Osteocyte (in vitro differentiated cells): ENCODE measurements at places on chromosomes 5 and 9.
A peak's percentile ranks its signal among the peaks of the same experiment; 100 is the strongest.

DNA sequence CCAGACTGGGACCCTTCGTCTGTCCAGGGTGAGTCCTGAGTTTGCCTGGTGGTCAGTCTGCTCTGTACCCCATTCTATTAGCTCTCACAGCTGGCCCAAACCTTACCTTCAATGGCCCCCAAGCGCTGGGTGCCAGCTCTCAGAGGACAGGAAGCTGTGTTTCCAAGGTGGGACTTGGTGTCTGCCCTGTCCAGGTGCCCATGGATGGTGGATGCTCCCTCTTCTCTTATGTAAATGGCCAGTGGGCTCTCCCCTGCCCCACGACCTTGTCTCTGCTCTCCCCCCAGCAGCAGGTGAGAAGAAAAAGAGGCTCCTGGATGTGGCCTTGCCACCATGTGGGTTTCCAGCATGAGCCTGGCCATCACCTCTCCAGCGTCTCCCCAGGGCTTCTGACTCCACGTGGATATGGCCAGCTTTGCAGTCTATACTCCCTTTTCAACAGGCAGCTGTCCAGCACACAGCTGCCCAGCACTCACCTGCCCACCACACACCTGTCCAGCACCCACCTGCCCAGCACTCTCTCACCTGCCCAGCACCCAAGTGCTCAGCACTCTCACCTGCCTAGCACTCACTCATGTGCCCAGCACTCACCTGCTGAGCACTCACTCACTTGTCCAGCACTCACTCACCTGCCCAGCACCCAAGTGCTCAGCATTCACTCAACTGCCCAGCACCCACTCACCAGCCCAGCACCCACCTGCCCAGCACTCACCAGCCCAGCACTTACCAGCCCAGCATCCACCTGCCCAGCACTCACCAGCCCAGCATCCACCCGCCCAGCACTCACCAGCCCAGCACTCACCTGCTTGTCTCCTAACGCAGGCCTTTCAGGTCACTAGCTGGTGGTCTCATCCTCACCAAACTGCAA lies 136.2 kb upstream of the IRX2 start:
- DNase-seq = peak; percentile 75

GRCh38 chr5:129804705-129805104 lies 56.8 kb downstream of the MINAR2 start:
- no peak for DNase-seq

DNA sequence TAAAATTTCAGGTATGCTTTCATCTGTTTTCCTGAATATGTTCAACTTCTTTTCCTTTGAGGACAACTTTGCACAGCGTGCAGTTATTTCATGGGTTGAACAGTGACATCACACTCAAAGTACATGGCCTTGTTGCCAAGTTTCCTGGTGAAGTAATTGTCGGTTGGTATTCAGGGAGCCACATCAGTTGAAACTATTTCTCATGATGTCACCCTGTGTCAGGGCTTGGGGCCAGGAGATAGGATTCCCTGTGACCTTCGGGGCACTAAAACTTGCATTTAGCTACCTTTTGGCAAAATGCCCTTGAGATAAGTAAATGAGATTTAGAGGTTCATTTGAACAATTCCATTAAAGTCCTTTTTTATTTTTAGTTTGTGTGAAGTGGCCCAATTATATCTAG lies 383.9 kb downstream of the SH3GL2 start:
- DNase-seq = no peak

- no peak for DNase-seq
Measured at GRCh38 chr5:127299678-127300077, 9.1 kb downstream of the MEGF10 start.

DNA sequence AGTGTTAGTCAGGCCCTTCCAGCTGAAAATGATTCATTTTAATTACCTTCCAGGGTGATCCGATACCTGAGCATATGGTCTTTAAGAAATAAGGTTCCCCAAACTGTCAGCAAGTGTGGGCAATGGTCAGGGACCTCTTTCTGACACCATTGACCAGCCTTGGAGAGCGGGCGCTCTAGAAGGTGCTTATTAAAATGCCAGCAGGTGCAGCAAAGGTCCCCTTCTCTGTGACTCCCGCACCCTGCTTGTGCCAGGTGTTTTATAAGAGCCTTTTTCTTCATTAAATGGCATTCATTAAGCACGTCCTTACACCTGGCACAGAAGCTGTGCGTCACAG lies 85.3 kb downstream of the MVB12B start:
- DNase-seq = no peak

- DNase-seq = no peak
Measured at GRCh38 chr9:15856591-15856990, 303.7 kb downstream of the CCDC171 start.

DNA sequence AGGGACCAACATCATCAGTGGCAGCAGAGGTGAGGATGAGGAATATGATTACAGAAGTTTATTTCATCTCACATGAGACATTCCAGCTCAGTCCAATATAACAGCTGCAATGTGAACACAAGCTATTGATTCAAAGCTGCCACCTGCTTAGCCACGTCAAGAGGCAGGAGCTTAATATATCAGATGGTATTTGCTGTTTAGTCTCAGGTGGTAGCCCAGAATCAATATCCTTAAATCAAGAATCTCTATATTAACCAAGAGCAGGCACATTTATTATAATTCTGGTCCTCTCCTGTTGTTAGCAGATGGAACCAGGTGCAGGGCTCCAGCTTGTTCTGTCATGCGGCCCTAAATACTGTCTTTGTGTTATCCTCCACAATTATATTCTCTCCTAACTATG lies 431.6 kb downstream of the ICE1 start:
- no peak for DNase-seq

DNA sequence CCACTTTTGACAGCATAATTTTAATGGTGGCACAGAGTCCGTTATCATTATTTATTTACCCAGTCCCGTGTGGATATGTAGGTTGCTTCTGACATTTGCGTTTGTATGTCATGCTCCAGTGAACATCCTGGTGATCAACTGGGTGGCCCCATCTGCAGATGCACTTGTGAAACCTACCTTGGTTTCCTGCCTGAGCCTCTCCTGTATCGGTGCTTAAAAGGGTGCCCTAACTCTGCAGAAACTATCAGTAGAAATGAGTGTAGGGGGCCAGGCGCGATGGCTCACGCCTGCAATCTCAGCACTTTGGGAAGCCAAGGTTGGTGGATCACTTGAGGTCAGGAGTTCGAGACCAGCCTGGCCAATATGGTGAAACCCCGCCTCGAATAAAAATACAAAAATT lies 92.1 kb upstream of the IER5L start:
- no peak for DNase-seq

- no peak for DNase-seq
Measured at GRCh38 chr5:108876451-108876850, 128.8 kb downstream of the FER start.

DNA sequence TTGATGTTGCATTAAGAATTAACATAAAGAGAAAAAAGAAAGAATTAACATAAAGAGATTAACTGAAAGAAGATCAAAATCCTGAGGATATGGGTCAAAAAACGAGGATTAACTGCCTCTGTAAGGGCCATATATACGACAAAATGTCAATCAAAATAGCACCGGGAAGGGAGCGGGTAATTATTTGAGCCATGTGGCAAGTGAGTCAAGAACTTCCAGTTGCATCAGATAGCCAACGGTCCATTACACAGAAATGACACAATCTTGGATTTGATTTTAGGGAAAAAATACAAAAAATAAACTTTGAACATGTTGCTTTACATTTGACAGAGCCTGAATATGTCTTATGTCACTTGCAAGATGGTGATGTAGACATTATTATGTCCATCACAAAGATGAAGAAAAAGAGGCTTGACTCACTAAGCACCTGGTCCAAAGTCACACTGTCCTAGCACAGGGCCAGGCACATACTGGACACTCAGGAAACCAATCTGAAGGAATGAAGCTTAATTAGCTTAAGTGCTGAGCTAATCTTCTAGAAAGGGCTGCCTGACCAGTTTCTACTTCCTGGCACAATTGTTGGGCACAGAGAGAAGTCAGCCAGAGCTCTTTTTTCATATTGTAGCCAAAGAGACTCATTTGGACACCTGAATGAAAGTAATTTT lies 273.2 kb upstream of the PAPPA start:
- DNase-seq = no peak

DNA sequence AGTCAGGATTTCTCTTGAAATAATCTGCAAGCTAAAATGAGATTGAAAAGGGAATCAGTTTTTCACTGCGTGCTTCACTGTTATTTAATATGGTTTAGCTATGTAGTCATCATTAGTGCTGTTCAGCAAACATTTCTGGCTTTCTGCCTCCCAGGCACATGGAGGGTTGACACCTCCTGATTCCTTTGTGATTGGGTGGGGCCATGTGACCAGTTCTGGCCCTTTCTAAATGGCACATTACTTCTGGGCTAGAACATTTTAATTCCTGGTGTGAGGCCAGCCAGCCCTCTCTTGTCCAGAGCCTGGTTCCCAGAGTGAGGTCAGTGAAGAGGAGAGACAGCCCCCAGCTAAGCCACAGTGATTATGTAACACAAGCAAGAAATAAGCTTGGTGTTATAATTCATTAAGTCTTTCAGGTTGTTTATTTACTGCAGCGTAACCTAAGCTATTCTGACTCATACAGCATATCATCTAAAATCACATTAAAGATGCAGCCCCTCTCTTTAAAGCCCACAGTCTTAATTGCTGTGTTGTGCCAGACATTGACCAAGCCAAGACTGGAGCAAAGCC lies 17.4 kb upstream of the ARSI start:
- DNase-seq = no peak

DNA sequence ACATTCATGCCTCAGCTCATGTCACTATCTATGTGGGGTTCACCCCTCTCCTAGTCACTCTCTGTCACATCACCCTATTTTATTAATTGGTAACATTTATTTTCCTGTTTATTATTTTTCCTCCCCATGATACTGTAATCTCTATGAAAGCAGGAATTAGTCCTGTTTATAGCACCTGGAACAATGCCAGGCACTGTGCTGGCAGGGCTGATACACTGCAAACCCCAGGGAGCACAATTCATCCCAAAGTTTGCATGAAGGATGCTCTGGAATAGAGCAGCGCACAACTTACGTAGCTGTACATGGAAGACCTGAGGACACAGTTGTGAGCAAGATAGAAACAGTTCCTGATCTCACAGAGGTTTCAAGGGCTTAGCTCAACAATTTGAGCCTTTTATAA lies 103.2 kb downstream of the NSG2 start:
- DNase-seq = no peak

DNA sequence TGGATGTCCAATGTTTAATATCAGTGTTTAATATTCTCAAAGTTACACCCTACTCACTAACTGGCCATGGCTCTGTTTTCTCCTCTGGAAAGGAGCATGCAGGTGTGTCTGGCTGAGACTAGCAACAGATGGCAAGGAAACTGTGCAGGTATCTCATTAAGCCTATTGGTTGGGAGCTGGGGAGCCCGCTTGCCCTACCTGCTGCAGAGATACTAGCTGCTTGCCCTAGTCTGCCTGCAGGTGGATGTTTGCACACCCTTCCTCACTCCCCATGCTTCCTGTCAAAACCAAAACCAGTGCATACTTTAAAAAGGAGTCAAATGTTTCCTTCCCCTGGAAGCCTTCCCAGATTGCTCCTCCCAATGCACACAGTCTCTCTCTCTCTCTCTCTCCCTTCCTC lies 228.3 kb upstream of the RASEF start:
- DNase-seq = no peak

- no peak for DNase-seq
Measured at GRCh38 chr9:29697011-29697410, 2123.7 kb upstream of the C9orf72 start.

DNA sequence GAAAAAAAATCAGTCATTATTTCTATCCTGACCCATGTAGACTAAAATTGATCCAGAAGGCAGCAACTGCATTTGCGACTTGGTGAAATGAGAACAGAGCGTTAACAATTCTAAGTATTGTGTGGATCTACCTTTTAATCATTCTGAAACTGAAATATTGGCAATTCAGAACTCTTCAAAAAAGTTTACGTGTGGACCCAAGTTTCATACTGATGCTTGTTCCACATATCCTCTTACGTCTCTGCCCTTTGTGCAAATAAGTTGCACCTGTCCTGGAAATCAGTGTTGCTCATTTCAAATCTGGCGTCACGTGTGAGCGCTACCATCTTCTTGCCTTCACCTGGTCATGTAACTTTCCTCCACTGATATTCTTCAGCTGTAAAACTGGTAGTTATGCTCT lies 74.7 kb downstream of the NTRK2 start:
- no peak for DNase-seq

GRCh38 chr5:173786286-173787187 lies 101.6 kb upstream of the CPEB4 start:
- DNase-seq = no peak

GRCh38 chr5:131276072-131276471 lies 12.2 kb downstream of the CDC42SE2 start:
- no peak for DNase-seq

DNA sequence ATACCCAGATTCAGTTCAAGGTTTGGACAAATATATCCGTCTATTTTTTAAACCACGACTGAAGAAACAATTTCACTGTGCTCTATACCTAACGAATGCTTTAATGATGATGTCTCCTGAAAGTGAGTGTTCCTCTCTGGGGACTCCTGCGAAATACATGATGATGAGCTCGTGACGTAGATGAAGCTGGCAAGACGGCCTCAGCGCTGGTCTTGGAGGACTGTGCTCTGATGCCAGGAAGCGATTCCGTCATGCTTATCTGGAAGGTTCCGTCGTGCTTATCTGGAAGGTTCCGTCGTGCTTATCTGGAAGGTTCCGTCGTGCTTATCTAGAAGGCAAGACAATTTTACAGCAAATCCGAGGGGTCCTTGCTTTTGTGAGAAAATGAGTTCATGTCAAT lies 250.8 kb upstream of the IRX2 start:
- peak; percentile 56 for DNase-seq

GRCh38 chr5:135032999-135033861 lies 798 bp downstream of the PITX1 start:
- DNase-seq = no peak

DNA sequence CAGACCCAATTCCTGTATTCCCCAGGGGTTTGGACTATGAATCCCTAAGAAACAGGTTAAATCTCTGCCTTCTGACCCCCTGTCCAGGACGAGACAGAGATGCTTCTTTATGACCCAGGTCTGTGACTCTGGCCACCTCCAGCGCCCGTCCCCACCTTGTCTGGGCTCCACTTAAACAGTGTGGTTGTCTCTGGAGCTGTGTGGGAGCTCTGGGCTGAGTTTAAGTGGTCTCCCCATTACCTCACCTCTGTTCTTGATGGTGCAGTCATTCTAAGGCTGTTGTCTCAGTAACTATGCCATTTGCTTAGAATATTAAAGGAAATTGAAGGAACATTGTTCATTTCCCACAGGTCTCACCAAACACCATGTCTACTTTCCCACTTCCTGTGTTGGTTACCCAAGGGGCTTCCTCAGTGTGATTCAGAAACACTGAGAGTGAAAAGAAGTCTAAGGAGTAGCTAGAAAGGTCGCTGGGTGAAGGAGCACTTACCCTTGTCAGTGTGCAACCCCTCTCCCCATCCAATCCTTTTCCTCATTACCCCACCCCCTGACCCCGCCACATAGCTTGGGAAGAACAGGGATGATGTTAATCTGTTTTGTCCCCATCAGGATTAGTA lies 127.8 kb upstream of the CKMT2 start:
- DNase-seq = no peak
